Ascending aorta (tissue), 2 donors: ENCODE measurements at places on chromosomes 7 and 10.

DNA sequence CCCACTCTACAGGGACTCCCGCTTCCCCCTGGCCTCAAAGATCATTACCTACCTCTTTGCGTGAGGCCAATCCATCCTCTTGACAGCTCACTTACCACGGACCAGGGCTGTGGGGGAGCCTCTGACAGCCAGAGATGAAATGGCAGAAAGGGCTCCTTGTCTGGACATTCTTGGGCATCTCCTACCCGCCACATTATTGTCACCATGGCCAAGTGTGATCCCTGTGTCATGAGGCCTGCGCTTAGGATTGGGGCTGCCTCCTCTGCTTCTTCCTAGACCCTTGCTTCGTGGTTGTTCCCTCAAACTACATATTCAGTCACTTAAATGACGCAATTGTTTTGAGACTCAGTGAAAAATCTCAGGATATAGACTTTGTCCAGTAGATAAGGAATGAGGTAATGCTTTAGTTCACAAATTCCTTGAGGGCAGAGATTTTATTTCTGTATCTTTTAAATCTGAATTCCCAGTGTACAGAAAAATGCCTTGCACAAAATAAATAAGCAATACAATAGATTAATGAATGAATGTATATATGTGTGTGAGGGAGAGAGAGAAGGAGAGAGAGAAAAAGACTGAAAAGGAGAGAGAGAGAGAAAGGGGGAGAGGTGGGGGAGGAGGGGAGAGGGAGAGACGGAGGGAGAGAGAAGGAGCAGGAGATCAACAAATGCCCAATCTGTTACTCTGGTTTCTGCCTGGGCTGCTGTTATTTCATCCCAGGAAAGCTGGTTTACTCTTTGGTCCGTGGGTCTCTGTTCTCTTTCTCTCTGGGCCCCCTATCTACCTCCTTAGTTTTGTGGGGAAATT is 159.0 kb downstream of the PLXNA4 start:
- no peak for DNase-seq

GRCh38 chr10:28951484-28951883 is 274.2 kb downstream of the BAMBI start:
- no peak for DNase-seq

- DNase-seq = no peak
Measured at GRCh38 chr7:100154651-100155491, 3.7 kb downstream of the TRAPPC14 start.

DNA sequence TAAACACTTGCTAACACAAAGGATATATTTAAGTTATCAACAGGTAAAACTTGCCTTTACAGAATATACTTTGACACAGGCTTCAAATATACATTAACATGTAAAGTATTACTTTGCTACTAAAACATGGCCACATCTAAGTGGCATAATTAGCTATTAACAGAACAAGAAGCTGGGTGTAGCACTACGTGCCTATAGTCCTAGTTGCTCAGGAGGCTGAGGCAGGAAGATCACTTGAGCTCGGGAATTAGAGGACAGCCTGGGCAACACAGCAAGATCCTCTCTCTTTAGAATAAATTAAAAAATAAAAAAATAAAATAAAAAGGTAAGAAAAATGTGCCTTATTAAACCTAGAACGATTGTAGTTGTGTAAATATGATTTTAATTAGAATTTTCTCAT is 106.6 kb downstream of the CNOT4 start:
- no peak for DNase-seq

GRCh38 chr10:90470966-90471365 is 386.9 kb downstream of the HTR7 start:
- no peak for DNase-seq
